ENCODE measurements at places on chromosomes 3 and 15. TPM values are rescaled to one million over a fixed set of nuclear protein-coding genes. Genes with fewer than 3 reads are reported as not detected.

The CPN2 gene
- total RNA-seq = not detected

The LRIG1 gene
- total RNA-seq = 55.7 TPM

The CPOX gene
- total RNA-seq = 12.2 TPM

The SRGAP3 gene
- 3.4 TPM for total RNA-seq

The OR5K2 gene
- total RNA-seq = not detected

The C2CD4B gene
- 1.1 TPM for total RNA-seq

The LRRIQ4 gene
- not detected for total RNA-seq

The CORO2B gene
- total RNA-seq = 11.7 TPM

The HTR3E gene
- total RNA-seq = not detected

The HCN4 gene
- not detected for total RNA-seq
